ENCODE measurements at places on chromosomes 1 and 21.

GRCh38 chr1:88079036-88079435 is 605.0 kb upstream of the PKN2 start:
- DNase-seq, result no peak

- DNase-seq, result no peak
These were observed 168.6 kb downstream of the PRDM16 start for GRCh38 chr1:3237570-3237969.

DNA sequence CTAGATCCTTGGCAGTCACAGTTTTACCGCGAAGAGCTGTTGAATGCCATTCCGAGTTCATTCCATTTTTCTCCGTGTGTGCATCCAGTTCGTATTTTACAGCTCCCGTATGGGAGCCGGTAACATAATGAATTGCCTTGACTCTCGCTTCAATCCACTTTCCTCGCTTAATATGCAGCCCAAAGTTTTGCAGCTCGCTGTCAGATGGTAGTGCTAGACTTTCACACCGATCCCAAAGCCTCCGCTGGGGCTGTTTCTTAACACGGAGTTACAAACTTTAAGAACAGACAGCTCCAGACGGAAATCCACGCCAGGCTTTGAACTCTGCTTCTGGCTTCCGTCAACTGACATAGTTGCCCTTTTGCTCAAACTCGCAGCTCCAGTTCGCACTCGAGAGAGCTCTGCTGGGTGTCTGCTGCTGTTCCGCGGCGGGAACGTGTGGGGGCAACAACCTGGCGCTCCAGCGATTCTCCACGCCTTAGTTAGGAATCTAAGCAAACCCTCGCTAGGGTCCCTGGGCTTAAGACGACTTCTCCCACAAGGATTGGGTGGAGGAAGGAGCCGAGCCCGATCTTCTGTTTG is 3.5 kb upstream of the ARID1A start:
- DNase-seq, result peak; percentile 48

- DNase-seq, result no peak
These were observed 824.8 kb downstream of the ADGRL2 start for GRCh38 chr1:82625537-82625936.

DNA sequence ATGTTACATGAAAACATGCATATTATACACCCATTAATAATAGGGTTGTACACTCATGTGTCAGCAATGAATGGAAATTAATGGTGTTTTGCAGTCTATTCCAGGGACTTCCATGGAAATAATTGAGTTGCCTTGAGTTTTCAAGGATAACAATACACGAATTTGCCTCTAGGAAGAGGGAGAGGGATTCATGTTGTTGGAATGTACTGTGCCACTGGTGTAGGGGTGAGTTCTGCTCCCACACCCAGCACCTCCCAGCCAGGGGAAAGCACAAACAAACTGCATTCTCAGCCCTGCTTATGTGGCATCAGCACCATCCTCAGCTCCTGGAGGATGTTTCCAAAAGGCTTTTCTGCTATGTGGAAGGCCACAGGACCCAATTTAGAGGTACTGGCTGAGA is 57.8 kb downstream of the BCAR3 start:
- no peak for DNase-seq
